ENCODE measurements at places on chromosomes 3 and 15. TPM values are rescaled to one million over a fixed set of nuclear protein-coding genes. Genes with fewer than 3 reads are reported as not detected.

Gene CEP152
- total RNA-seq: 4.7 TPM

Gene RARB
- 10.3 TPM for total RNA-seq

Gene THAP10
- 4.8 TPM for total RNA-seq

Gene KBTBD12
- total RNA-seq: not detected

Gene MYZAP
- total RNA-seq: 0.91 TPM

Gene ZNF385D
- total RNA-seq: 0.42 TPM

Gene SST
- not detected for total RNA-seq

Gene C3orf20
- 0.06 TPM for total RNA-seq

Gene GOLGA8T
- total RNA-seq: 0.80 TPM

Gene MESP1
- total RNA-seq: 1.7 TPM

Gene TTC23
- 11.6 TPM for total RNA-seq

Gene PCOLCE2
- total RNA-seq: 30.3 TPM

Gene PROK2
- total RNA-seq: not detected

Measured in A549 treated with Mapracorat at 1 μM for 4 hours (cell line).